ENCODE measurements at places on chromosomes 5 and 9.

DNA sequence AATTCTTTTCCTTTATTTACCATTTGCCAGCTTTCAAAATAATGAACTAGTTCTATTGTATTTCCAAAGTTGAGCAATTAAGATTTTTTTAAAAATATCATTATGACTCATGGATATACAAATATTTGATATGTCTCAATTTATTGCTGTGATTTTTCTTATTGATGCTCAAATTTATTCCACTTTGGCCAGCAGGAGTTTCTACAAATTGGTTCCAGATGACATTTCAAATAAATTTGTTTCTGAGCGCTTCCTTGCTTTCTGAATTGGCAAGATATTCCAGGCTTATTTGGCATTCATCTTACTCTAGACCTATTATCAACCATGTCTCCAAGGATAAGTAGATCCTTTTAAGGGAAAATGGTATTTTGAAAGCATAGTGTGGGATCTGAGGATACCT is 58.5 kb upstream of the TJP2 start:
- DNase-seq: peak; percentile 46

DNA sequence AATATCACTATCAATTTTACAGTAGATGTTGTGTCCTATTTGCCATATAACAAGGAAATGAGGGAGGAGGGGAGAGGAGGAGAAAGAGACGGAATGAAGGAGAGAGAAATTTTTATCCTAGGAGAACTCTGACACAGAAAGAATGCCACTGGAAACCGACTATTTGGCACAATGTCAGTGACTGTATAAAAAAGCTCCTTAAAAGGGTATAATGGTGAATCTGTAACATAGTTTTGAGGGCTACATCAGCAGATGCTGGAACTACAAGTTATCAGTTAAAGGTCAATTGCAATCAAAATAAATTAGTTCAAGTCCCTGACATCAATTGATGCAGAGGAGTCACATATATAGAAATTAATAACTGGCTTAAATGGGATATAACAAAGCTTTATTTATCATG is 5.7 kb downstream of the EDIL3 start:
- DNase-seq: no peak

GRCh38 chr5:79517601-79518000 is 3.7 kb upstream of the HOMER1 start:
- no peak for DNase-seq

- peak; percentile 60 for DNase-seq
Observed at GRCh38 chr9:93133681-93134014, 403 bp downstream of the NINJ1 start.

DNA sequence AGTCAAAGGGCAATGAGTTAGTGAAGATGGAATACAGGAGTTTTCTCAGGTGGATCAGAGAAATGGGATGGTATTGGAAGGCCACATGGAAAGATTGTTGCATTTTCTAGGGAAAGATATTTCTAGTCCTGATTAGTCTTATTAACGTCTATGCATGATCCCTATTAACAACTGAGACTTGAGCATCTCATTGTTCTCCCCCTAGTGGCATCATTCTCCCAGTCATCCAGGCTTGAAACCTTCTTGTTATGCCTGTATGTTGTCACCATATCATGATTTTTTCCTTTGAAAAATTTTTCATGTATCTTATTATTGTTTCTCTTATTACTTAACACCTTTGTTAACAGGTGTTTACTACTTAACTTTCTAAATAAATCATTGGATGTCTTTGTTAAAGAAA is 34.4 kb downstream of the KIF2A start:
- no peak for DNase-seq

GRCh38 chr5:66362046-66362445 is 217.9 kb downstream of the SREK1 start:
- no peak for DNase-seq

DNA sequence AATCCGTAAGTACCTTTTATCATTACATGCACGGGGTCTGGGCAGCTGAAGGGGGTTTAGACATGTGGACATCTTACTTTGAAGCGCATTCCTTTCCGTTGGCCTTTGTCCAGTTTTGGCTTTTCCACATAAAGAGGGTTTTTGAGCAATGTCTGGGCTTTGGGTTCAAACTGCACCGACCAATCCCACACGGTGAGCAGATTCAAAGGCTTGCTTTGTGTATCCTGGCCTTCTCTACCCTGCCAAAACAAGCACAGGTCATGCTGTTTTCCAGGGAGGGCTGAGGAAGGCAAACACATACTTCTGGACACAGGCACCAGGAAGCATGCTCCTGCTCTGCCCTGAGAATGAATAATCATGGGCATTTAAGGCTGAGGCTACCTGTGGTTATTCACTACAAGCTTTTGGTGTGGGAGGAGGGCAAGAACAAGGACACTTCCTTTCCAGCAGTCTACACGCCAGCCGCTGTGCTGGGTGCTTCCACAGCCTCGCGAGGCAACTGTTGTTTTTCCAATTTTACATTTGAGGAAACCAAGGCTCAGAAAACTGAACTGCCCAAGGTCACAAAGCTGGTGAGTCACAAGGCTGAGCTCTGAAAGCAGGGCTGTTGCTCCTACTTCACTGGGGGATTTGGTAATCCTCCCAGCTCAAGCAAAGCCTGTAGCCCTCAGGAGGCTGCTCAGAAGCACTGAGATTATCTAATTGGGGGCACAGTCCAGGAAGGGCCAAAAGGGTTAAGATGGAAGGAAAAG is 59.8 kb upstream of the GOLPH3 start:
- no peak for DNase-seq

- no peak for DNase-seq
Observed at GRCh38 chr5:138186002-138186447, 7.1 kb downstream of the KIF20A start.

Data from GM04504 (cell line).